ENCODE measurements at places on chromosomes 4 and X. TPM values are rescaled to one million over a fixed set of nuclear protein-coding genes. Genes with fewer than 3 reads are reported as not detected.

Gene AR
- total RNA-seq = not detected

GRCh38 chr4:126678618-126679017 is 954.1 kb upstream of the INTU start:
- DNase-seq = no peak

- no peak for DNase-seq
These were observed 790.1 kb downstream of the DMD start for GRCh38 chrX:32421266-32421665.

Gene ATOH1
- not detected for total RNA-seq

DNA sequence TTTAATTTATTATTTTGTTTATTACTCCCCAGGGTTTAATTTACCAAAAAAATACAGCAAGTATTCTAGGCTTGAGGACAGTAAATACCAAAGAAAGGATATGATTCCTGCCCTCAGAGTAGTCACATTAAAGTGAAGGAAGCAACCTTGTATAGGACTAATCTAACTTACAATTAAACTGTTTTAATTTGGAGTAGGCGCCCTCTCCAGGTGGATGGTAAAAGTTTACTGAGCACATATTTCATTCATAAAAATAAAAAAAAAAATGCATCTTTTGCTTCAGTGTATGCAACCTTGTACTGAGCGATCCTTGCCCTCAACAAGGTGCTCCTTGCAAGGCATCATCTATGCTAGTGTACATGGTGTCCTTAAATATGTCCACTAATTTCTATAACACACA is 72.0 kb upstream of the MAGEB16 start:
- no peak for DNase-seq

- DNase-seq = no peak
These were observed 669.5 kb upstream of the MAGEB2 start for GRCh38 chrX:29545878-29546277.

DNA sequence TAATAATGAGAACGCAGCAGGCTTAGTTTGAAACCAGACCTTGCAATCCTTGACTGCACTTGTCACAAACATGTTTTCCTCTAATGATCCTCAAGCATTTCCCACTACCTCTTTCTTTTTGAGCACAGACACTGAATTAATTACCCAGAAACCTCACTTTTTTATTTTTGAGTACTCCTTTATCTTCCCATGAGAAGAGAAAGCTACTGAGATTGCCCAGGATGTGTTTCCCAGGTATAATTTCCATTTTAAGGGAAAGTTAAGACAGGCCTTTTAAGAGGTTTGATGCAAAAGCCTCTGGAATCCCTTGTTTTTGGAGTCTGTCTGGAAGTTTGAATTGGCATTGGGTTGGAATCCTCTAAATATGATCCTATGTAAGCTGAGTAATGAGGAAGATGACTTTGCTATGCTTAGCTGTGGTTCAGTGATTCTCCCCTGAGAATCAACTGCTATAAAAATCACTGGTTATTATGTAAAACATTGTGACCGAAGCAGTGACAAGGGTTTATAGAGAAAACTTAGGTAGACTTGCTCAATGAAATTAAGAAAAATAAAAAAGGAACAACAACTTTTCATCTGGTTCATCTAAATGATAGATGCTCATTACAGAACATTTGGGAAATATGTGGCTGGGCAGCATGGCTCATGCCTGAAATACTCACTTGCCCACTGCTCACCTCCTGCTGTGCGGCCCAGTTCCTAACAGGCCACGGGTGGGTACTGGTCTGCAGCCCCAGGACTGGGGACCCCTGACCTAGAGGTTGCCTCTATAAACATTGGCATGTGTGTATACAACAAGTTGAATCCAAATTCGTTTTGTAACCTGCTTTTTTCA is 10.8 kb upstream of the RHOH start:
- DNase-seq = no peak

Gene CLNK
- total RNA-seq = 0.39 TPM

Gene STK26
- 80.5 TPM for total RNA-seq

Gene GAGE12H
- not detected for total RNA-seq

DNA sequence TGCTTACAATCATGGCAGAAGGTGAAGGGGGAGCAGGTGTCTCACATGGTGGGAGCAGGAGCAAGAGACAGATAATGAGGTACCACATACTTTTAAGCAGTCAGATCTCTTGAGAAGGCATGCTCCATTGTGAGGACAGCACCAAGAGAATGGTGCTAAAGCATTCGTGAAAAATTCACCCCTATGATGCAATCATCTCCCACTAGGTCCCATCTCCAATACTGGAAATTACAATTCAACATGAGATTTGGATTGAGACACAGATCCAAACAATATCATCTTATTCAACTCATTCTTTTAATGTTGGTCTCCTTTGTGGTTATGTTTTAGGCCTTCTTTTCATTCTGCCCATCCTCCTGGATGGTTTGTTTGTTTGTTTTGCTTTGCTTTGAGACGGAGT is 54.1 kb upstream of the PDLIM5 start:
- DNase-seq = no peak

GRCh38 chrX:147550217-147550616 is 361.5 kb upstream of the FMR1 start:
- DNase-seq = no peak

- DNase-seq = no peak
These were observed 36.3 kb upstream of the REST start for GRCh38 chr4:56871371-56871866.

Gene USP51
- 3.9 TPM for total RNA-seq

GRCh38 chrX:39204945-39205344 is 403.7 kb downstream of the MID1IP1 start:
- peak; percentile 62 for DNase-seq

DNA sequence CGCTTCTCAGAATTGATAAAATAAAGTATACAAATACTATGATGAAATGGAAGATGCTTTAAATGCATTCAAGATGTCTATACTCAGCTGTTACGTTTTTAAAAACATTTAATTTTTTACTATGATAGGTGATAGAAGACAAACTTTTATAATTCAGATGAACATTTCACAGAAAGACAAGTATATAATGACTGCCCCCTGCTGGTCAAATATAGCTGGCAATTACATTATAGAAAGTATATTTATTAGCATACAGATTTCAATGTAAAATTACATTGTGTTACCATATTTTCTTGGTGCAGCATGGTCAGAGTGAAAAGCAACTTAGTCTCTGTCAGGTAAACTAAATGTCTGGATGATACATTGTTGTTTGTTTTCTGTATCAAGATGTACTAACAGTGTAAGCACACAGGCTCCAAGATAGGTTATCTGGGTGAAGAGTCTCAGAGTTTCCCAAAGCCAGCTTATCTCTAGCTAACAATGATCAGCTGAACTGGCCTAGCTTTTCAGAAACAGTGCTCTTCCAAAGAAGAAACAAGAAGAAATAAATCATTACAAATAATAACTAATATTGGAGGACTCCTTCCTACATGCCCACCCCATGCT is 54.1 kb downstream of the SRPX start:
- no peak for DNase-seq

GRCh38 chr4:2284161-2284933 is 22.4 kb upstream of the MXD4 start:
- DNase-seq = peak; percentile 41

DNA sequence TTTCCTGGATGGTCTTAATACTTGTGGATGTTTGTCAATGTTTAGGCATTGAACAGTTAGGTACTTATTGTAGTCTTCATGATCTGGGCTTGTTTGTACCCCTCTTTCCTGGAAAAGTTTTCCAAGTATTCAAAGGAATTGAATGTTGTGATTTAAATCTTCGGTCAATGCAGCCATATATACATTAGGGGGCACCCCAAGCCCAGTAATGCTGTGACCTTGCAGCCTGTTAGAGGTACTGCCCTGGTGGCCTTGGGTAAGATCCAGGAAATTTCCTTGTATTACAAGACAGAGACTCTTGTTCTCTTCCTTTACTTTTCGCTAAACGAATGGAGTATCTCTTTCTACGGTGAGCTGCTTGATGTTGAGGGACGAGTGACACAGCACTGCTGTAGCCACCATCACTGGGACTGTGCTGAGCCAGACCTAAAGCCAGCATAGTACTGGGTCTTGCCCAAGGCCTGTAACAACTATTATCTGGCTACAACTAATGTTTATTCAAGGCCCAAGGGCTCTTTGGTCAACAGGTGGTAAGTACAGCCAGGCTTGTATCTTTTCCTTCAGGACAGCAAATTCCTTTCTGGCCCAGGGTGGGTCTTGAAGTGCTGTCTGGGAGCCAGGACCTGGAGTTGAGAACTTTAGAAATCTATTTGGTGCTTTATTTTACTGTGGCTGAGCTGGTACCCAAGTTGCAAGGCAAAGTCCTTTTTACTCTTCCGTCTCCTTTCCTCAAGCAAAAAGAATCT is 118.3 kb upstream of the ATOH1 start:
- no peak for DNase-seq

GRCh38 chrX:21412883-21413282 is 38.7 kb downstream of the CNKSR2 start:
- no peak for DNase-seq

- peak; percentile 27 for DNase-seq
These were observed 58.0 kb downstream of the TAB3 start for GRCh38 chrX:30831082-30831481.

GRCh38 chr4:108345862-108346817 is 177.4 kb upstream of the LEF1 start:
- DNase-seq = no peak

GRCh38 chrX:25020905-25021449 is 5.2 kb upstream of the ARX start:
- DNase-seq = no peak

Gene FAT1
- not detected for total RNA-seq

Gene RHOH
- total RNA-seq = 81.2 TPM

DNA sequence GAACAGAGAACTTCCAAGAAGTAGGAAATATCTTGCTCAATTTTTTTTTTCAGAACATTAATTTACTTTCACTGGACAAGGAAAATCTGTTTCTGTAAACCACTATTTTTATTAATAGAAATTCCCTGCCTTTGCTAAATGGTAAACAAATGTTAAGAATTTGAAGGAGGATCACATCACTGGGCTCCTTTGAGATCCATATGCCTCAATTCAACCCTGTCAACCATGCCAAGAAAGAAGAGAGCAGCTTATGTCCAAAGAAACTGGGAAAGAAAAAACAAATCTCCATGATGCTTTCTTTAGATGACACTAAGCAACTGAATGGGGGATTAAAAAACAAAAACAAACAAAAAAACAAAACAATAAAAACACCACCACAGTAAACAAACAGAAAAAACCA is 47.7 kb downstream of the LNX1 start:
- DNase-seq = no peak

Gene MGARP
- total RNA-seq = 0.31 TPM

GRCh38 chr4:111879539-111879938 is 265.7 kb upstream of the FAM241A start:
- DNase-seq = no peak

Gene WNK3
- 2.5 TPM for total RNA-seq

- no peak for DNase-seq
These were observed 107.0 kb downstream of the IQCM start for GRCh38 chr4:149708513-149709130.

DNA sequence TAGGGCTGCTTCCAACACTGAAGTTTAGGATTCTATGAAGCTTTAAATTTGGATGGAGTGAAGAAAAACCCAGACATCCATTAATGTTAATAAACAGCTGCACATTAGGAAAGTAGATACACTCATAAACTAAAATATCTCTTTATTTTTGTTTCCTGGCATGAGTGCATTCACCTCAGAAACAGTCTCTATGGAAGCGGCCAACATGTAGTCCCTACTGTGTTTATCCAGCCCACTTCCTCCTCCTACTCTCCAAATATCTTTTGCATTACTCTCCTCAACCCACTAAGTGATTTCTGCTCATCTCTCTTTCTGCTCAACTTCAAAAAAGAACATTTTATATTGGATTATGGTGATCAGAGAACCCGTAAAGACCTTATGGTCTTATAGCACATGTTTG is 180.3 kb upstream of the MXRA5 start:
- no peak for DNase-seq

Gene TMEM271
- not detected for total RNA-seq

Gene HDX
- total RNA-seq = 2.4 TPM

Gene FAM114A1
- 1.4 TPM for total RNA-seq

GRCh38 chr4:42167709-42168108 is 15.3 kb upstream of the BEND4 start:
- no peak for DNase-seq

- no peak for DNase-seq
These were observed 207.5 kb downstream of the ANK2 start for GRCh38 chr4:113256946-113257345.

Gene HSFX4
- total RNA-seq = not detected

DNA sequence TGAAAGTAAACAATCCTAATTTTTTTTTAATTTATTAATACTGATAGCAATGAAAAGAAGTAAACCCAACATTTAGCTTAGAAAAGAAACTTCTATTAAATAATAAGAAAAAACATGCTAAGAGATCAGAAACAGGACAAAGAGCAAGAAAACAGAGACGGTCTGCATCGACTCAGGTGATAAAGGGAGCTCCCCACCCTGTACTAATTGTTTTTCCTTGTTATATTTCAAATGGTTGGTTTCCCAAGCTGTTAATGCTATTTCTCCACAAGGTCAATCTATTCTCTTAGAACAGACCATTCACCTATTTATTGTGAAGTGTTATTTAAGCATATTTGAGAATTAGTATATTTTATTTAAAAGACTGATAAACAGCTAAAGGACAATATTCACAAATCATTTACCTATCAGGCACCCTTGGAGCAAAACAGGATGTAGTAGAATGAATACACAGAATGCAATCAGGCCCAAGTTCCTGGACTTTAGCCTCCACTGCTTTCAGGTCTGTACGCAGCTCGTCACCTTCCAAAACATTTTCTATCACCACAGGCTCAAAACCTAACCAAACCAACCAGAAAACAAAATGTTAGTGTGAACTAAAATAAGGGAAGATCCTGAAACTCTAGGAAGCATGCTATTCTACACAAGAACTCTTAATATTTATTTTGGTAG is 5.5 kb downstream of the SEPSECS start:
- DNase-seq = no peak

- no peak for DNase-seq
These were observed 3.0 kb downstream of the RPL10 start for GRCh38 chrX:154401045-154401799.
